ENCODE measurements at places on chromosomes 16 and 17.

DNA sequence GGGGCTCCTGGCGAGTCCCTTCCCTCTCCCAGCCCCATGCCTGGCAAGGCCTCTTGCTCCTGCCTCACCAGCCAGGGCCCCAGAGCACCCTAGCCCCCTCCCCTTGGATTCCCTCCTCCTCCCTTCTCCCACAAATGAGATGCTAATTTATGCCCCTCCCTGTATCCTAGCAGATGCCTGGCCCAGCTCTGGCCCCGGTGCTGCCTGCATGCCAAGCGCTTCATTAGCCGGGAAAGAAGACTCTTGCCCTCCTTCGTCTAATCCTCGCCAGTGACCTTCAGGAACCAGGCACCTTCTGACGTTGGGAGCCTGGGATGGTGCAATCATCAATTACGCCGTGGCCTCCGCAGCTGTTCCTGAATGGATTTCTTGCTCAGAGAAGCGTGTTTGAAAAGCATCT, 127.8 kb downstream of the SDK2 start:
- no peaks in the 10 kb centered on the region for H3K36me3 ChIP-seq
- no peak overlapping the region for H3K4me3 ChIP-seq
- no peak for DNase-seq
- H3K4me1 ChIP-seq, result no peaks in the 10 kb centered on the region

DNA sequence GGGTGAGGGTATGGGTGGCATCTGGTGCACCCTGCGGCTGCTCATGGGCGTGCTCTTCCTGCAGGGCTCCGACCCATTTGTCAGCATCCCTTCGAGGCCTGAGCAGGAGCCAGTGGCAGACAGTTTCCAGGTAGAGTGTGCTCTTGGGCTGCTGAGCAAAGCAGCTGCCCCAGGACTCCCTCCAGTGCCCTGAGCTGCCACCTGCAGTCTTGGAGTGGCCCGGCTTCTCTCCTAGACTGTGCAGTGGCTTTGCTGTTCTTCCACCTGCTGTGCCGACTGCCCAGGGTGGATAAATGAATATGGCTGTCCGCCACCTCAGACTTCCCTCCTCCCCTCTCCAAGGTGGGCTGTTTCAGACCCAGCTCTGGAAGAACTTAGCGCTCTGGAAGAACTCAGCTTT, 10.8 kb upstream of the JPT2 start:
- H3K27me3 ChIP-seq, result no peaks in the 10 kb centered on the region
- H3K4me3 ChIP-seq, result no peak overlapping the region

- no peak overlapping the region for H3K4me3 ChIP-seq
- no peaks in the 10 kb centered on the region for H3K4me1 ChIP-seq
- H3K27ac ChIP-seq, result no peak overlapping the region
- no peak for DNase-seq
Observed at GRCh38 chr16:51012396-51012795, 138.7 kb downstream of the SALL1 start.

GRCh38 chr16:84570739-84571403, 47.0 kb downstream of the COTL1 start:
- no peaks in the 10 kb centered on the region for H3K36me3 ChIP-seq
- no peaks in the 10 kb centered on the region for H3K4me1 ChIP-seq
- H3K4me3 ChIP-seq, result no peak overlapping the region
- no peak overlapping the region for H3K27ac ChIP-seq

DNA sequence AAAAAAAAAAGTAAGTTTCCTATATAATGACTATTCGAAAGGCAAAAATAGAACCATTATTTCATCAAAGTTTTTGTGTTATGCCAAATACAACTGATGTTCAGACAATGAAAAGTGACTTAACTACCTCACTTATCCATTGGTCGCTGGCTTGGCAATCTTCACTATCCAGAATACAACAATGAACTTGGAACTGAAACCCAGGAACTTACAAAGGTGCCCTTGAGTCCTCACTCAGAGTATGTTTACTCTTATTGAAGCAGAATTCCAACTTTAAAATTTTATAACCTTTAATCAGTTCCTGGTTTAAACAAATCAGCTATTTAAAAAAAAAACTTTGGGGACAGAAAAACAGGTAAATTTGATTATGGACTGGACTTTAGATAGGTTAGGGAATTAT, 34.1 kb downstream of the HELZ start:
- DNase-seq, result no peak
- H3K27me3 ChIP-seq, result no peaks in the 10 kb centered on the region
- no peak overlapping the region for H3K4me3 ChIP-seq
- no peaks in the 10 kb centered on the region for H3K4me1 ChIP-seq
- H3K27ac ChIP-seq, result no peak overlapping the region

Data from heart left ventricle (tissue), 16 donors.